ENCODE measurements at places on chromosomes 2 and 18. TPM values are rescaled to one million over a fixed set of nuclear protein-coding genes. Genes with fewer than 3 reads are reported as not detected.

DNA sequence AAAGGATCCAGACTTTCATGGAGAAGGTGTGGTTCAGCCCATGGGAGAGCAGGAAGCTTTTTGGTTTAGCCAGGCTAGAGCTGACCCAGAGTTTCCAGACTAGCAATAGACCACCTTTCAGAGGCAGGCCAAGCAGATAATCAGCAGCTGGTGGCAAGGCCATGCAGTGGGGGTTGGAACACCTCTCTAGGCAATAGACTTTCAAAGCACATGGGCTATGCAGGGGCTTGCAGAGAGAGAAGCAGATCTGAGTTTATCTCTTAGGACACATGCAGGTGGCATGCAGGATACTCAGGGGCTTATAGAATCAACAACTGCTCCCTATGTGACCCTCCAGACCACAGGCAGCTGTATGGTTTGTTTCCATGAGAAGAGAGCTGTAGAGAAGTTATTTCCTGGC, 9.4 kb downstream of the XIRP2 start:
- no peak for ATAC-seq

DNA sequence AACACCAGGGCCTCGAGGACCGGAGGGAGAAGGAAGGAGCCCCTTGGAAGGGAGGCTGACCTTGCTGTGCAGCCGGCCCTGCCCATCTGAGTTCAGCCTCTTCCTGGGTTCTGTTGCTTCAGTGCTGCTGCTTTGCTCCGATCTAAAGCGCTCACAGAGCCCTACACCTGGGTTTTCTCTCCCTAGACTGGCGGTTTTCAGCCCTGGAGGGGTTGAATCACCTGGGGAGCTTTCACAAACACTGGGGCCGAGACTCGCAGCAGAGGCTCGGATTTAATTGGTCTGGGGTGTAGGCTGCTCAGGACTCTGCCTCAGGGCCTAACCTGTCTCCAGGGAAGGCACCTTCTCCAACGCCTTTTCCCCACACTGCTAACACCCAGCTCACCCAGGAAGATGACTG, 40.9 kb upstream of the SMAD7 start:
- no peak for ATAC-seq

Gene PSMD1
- total RNA-seq = 99.3 TPM

Gene SLC30A3
- 0.63 TPM for total RNA-seq

Gene MYOM1
- total RNA-seq = 4.4 TPM
